Hypothalamus (tissue), 51 donors: ENCODE measurements at places on chromosomes 3 and 15.

GRCh38 chr15:68315495-68316031, 38.0 kb downstream of the FEM1B start:
- DNase-seq, result no peak

DNA sequence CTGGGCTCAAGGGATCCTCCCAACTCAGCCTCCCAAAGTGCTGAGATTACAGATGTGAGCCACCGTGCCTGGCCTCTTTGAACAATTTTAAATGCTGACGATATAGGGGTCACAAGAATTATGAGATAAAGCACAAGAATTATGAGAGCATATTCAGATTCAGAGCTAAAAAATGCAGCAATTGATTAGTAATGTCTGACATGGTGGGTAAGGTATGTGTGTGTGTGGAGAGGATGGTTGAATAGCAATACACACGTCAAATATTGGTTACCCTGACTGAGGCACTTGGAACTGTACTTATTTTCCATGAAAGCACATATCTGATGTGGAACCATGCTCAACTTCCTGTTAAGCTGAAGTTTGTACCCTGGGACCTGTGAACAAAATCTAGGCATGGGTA, 115.6 kb downstream of the EOMES start:
- no peak for DNase-seq

DNA sequence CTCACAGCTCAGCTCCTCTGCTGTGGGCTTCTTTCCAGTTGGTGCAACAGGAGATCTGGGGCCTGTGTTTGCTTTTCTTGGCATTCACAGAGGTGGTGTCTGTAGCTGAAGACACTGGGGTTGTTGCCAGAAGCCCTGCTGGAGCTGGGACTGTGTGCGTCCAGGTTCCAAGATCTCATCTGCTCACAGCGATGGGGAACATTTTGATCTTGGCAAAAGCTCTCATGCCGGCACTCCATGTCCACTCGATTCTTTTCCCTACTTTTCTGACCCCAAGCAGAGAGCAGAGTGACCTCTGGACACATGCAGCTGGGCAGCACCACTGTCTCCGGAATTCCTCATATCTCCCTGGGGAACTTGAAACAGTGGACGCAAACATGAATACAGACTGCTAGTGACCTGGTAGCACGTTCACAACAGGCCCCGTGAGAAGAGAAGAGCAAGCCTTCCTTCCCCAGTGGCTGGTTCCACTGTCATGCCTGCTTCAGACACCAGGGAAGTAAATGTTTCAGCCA, 36.1 kb upstream of the MECOM start:
- no peak for DNase-seq

DNA sequence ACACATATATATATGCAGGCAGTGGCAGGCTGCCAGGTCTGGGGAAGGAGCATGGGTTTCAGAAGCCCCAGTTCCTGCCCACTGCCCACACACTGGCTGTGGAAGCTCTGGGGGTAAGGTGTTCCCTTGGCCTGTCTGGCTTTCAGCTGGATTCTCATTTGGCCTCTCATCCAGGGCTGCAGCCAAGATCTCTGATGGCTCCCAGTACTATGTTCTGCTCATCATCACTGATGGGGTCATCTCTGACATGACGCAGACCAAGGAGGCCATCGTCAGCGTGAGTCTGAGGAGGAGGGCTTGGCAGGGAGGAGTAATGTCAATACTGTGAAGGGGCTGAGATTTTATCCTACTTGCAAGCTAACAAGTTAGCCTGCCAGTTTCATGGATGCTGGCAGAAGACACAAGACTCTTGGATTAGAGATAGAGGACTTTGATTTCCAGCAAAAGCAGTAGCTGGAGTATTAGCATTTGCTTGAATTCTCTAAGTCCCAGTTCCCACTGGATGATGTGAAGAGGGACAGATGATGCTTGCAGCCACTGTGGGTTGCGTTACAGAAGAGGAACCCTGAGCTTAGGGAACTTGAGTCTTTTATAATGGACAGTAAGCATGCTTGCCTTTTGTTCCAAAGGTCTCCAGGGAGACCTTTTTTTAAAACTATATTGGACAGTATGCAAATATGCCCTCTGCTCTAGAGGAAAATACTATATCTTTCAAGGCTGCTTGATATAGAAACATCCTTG, 5.6 kb upstream of the BRPF1 start:
- no peak for DNase-seq

DNA sequence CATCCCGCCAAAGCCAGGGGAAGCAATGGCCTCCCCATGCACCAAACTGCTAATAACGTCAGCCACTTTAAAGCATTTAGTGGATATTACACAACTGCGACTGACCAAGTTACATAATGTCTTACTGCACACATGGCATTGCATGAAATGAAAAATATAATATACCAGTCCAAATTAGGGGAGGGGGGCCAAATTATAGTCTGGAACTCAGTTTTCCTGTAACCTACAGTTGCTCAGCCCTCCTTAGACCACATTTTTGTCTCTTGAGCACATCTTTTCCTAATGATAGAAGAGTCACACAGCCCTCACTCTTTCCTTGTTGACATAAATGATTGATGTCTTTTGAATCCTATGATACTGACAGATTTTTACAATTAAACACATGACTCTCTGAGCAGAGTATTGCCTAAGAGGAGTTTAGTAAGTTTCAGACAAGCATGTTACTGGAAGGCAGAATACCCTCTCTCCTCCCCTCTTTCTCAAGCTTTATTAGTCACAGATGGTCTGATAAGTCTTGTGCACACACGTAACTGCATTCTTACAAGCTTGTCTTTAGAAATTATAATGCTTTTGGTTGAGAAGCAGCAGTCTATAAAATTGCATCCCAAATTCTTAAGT, 1.1 kb upstream of the PLD1 start:
- no peak for DNase-seq

DNA sequence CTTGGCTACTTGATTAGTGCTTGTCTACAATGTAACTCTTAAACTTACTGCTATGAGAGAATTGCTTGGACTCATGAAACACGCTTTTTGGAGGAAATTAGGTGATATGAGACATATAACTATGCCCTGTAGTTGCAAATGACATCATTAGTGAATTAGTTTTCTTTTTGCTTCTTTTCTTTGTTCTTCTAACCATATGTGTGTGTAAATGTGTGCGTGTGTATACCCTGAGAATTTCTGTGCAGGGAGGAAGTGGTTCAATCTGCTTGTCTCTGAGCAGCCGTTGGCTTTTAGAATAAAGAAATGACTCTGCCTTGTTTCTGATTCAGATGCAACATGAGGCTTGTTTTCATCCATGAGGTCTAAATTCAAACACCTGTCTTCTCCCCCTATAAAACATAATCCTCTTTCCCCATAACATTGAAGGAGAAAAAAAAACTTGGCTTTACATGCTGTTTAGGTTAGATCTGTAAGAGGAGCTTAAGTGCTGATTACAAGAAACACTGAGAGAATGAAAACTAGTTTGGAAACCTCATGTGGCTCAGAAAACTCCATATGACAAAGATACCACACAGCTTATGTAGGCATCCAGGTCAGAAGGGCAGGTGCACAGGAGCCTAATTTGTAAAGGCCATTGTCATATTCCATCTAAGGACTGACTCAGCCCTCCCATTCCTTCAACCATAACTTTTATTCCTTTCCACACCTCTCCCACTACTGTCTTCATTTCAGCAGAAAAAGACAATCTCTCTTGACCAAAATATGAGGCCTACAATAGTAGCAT, 30.5 kb upstream of the BLM start:
- no peak for DNase-seq

DNA sequence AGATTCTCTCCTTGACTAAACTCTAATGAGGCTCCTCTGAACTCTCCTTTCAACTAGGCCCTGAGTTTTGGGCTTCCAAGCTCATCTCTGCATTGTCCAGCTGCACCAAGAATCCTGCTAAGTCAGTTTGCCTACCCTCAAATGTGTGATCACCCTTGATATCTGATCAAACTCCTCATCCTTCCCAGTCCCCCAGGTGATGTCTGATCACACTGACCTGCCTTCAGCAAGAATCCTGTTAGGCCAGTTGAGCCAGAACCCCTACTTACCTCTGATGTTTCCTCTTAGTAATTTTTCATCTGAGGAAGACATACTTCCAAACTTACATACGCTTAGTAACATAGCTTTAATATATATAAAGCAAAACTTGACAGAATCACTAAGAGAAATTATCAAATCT, 28.8 kb downstream of the SUMF1 start:
- DNase-seq, result no peak

DNA sequence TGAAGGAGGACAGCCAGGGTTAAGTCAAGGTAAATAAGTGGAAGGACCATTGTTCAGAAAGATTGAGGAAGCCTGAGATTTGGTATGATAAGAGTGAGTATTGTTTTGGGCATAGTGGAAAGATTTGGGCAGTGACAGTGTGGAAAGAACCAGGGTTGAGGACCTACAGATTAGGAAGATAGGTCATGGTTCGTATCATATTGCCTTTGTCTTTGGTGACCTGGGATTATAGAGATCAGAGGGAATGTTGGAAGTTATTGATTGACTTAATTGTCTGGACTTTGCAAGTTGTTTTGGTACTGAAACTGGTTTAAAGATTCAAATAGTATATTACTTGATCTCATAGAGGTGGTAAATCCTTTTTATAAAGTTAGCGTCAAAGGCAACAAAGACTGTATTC, 23.1 kb upstream of the MGA start:
- no peak for DNase-seq

- DNase-seq, result no peak
Observed at GRCh38 chr15:28125673-28126651, 26.8 kb upstream of the OCA2 start.

DNA sequence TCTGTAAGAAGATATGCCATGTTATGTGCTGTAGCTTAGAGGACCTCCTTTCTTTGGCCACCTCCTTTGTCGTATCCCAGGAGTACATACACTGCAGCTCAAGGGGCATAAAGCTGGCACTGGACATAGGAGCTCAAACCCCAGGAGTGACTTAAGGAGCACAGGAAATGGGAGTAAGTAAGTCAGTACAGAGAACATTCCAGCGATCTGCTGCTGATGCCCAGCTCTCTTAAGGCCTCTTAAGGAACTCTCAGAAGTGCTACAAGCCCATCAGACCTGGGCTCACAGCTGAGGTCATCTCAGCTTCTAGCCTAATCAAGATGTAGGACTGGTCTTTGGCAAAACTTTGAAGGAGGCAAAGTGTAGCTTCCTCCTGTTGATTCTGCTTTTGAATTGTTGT, 21.6 kb upstream of the ACTL6A start:
- no peak for DNase-seq

DNA sequence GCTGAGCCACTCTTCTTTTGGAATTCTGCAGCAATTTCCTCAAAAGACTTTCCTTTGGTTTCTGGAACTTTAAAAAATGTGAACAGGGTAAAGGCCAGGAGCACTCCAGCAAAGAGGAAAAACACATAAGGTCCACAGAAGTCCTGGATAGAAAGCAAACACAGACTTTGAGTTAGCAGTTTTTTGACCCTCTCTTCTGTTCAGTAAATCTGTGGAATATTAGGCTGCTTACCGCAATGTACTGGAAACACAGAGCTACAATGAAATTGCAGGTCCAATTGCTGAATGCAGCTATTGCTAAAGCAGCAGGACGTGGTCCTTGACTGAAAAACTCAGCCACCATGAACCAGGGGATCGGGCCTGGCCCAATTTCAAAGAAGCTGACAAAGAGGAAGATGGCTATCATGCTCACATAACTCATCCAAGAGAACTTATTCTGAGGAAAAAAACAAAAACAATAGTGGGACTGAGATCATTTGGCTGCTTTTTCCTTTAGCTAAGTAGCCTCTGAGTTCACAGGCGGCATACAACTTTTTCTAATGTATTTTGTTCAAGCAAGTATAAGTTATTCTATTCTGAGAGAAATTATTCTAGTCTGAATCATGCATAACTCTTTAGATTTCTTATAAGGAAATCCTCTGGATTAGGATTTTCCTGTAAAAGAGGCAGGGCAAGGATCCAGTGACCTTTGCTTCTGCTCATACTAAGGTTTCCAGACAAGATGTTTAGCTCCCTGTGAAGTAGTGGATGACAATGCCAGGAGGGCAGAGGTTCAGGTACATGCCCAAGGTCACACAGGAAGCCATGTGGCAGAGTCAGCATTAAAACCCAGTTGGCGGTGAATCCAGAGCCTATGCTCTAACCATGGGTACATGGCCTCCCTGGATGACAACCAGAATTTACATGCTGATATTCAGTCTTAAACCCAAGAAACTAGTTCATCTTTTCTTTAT, 28.3 kb downstream of the SLC2A2 start:
- no peak for DNase-seq

DNA sequence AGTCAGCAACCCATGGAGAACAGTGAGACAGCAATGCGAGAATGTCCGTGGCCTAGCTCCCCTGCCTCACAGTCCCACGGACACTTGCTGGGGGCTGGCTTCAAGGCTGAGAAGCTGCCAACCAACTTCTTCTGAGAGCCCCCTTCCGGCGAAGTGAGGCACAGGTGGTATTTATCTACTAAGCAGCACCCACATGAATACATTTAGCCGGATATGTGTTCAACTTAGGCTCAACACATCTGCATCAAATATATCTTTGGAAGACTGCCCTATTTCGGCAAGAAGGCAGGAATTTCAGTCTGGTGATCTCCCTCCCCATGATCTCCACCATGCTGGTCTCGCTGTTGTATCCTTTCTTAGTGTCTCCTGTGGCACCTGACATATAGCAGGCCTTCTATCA, 340.9 kb upstream of the NR2E3 start:
- no peak for DNase-seq

- DNase-seq, result no peak
Observed at GRCh38 chr15:71888797-71889196, 78.4 kb downstream of the NR2E3 start.
